CD4-positive, alpha-beta memory T cell (primary cell): ENCODE measurements at places on chromosomes 7 and 10. TPM values are rescaled to one million over a fixed set of nuclear protein-coding genes. Genes with fewer than 3 reads are reported as not detected.

MMP21 gene
- 0.61 TPM for total RNA-seq

DNA sequence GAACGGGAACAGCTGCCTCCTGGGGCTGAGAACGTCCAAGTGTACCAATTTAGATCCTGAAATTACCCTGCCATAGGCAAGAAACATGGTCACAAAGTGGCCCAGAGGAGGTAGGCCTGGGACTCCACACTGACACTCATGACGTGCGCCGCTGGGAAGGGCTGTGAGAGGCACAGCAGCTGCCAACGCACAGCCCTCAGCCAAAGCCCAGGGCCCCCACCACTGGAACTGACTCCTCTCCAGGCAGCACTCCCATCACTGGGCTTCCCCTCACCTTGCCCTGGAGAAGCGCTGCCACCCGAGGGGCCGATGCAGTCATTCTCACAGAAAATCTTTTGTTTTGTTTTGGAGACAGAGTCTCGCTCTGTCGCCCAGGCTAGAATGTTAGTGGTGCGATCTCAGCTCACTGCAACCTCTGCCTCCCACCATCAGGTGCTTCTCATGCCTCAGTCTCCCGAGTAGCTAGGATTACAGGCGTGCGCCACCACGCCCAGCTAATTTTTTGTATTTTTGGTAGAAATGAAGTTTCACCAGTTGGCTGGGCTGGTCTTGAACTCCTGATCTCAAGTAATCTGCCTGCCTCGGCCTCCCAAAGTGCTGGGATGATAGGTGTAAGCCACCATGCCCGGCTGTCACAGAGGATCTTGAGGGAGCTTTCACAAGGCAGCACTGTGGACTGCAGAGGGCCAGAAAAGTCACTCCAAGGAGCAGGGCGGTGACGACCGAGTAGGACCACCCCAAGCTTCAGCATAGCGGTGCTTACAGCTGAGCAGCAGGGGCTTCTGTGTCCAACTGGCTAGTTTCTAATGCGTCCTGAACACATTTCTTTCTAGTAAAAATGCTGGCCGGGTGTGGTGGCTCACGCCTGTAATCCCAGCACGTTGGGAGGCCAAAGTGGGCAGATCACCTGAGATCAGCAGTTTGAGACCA lies 13.5 kb downstream of the GUSB start:
- no peak for DNase-seq
- peaks cover 46% of the 10 kb centered on the region for H3K36me3 ChIP-seq
- no peak overlapping the region for H3K27ac ChIP-seq
- H3K4me1 ChIP-seq = no peaks in the 10 kb centered on the region
- no peaks in the 10 kb centered on the region for H3K27me3 ChIP-seq

PKD2L1 gene
- not detected for total RNA-seq

GDI2 gene
- 137 TPM for total RNA-seq

INPP5A gene
- 18.9 TPM for total RNA-seq

ITIH5 gene
- not detected for total RNA-seq

- no peak overlapping the region for H3K4me3 ChIP-seq
- no peak for DNase-seq
- peaks cover 6% of the 10 kb centered on the region for H3K27me3 ChIP-seq
- no peaks in the 10 kb centered on the region for H3K36me3 ChIP-seq
- H3K4me1 ChIP-seq = peaks cover 6% of the 10 kb centered on the region
These were observed 2.1 kb downstream of the FAM20C start for GRCh38 chr7:194252-195009.

DNA sequence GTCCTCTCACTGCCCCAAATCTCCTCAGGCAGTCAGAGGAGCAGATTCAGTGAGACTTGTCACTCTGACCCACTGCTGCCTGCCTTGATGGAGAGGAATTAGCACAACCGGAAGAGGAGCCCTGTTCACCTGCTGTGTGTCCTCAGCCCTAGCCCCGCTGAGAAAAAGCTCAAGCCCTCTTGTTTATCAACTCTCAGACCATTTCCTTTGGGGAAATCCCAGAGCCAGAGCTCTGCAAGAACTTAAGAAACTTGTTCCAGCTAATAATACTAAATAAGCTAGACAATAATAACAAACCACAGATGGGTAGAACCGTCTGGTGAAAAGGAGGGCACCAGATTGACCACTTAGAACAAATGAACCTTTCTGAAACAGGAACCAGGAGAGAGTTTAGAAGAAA lies 37.7 kb upstream of the ITGB1 start:
- no peaks in the 10 kb centered on the region for H3K27me3 ChIP-seq
- H3K36me3 ChIP-seq = no peaks in the 10 kb centered on the region
- H3K4me1 ChIP-seq = peaks cover 8% of the 10 kb centered on the region
- H3K4me3 ChIP-seq = no peak overlapping the region

DNA sequence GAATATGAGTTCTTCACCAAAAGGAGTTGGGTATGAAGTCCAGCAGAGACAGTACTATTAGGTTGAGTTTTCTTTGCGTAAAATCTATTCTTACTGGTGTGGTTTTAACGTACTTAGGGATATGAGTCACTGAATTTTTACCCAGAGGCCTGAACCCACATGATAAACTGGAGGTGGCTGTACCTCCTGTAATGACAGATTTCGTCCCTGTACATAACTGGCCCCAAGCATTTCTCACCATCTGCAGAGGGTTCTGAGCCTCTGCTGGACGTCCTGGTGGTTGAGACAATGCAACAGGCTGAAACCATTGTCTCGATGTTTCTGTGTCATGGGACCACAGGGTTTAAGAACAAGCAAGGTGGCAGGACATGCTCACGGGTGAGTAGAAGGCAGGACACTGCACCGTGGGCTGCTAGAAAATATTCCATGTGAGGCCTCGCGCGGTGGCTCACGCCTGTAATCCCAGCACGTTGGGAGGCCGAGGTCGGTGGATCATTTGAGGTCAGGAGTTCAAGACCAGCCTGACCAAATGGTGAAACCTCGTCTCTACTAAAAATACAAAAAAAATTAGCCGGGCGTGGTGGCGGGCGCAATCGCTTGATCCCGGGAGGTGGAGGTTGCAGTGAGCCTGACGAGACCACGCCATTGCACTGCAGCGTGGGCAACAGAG lies 233.9 kb downstream of the DNAJB6 start:
- H3K4me3 ChIP-seq = no peak overlapping the region
- no peaks in the 10 kb centered on the region for H3K36me3 ChIP-seq
- H3K27ac ChIP-seq = no peak overlapping the region
- H3K4me1 ChIP-seq = peaks cover 23% of the 10 kb centered on the region
- no peaks in the 10 kb centered on the region for H3K27me3 ChIP-seq

DNA sequence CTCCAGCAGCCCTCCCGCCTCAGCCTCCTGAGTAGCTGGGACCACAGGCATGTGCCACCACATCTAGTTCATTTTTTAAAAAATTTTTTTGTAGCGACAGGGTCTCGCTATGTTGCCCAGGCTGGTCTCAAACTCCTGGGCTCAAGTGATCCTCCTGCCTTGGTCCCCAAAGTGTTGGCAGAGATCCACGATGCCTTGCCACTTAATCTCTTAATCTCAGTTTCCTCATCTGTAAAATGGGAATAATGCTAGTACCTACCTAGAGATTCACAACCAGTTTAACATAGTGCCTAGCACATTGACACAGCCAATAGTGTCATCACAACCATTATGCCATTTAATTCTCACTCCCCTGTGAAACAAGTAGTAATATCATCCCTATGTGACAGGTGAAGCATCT lies 4.8 kb upstream of the CPA4 start:
- H3K4me1 ChIP-seq = no peaks in the 10 kb centered on the region
- no peaks in the 10 kb centered on the region for H3K36me3 ChIP-seq
- no peak overlapping the region for H3K4me3 ChIP-seq
- H3K27me3 ChIP-seq = no peaks in the 10 kb centered on the region
- no peak for DNase-seq

GRCh38 chr7:77543910-77544309 lies 6.8 kb downstream of the PTPN12 start:
- no peak for DNase-seq
- no peaks in the 10 kb centered on the region for H3K36me3 ChIP-seq
- no peaks in the 10 kb centered on the region for H3K27me3 ChIP-seq
- peaks cover 17% of the 10 kb centered on the region for H3K4me1 ChIP-seq
- no peak overlapping the region for H3K4me3 ChIP-seq

GOLGA7B gene
- 7.6 TPM for total RNA-seq

CTNNA3 gene
- not detected for total RNA-seq

ADCY1 gene
- not detected for total RNA-seq

DNA sequence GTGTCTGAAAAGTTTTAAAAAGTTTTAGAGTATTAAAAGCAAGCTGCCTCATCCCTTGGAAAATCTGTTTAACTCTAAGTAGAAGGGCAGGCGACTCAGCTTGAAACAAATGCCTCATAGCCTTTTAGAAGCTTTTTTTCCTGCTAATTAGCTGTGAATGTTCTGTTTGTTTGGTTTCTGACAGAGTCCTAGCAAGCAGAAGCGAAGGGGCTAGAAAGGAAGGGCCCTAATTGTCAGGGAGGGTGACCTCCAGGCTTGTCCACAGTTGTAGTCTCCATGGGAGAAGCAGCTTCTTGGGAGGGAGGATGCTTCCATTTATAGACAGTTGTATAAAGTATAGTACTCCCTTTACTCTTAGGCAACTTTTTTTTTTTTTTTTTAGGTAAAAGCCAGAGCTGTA lies 90.9 kb downstream of the DNAJC1 start:
- no peaks in the 10 kb centered on the region for H3K27me3 ChIP-seq
- DNase-seq = no peak
- H3K4me3 ChIP-seq = no peak overlapping the region
- no peaks in the 10 kb centered on the region for H3K36me3 ChIP-seq

HABP2 gene
- not detected for total RNA-seq

GRCh38 chr7:100372256-100372655 lies 1.0 kb upstream of the PILRA start:
- no peaks in the 10 kb centered on the region for H3K36me3 ChIP-seq
- H3K4me1 ChIP-seq = no peaks in the 10 kb centered on the region
- H3K27me3 ChIP-seq = no peaks in the 10 kb centered on the region

GRCh38 chr7:155692317-155692716 lies 47.9 kb downstream of the RBM33 start:
- no peaks in the 10 kb centered on the region for H3K36me3 ChIP-seq
- H3K4me3 ChIP-seq = no peak overlapping the region
- H3K27ac ChIP-seq = no peak overlapping the region
- no peaks in the 10 kb centered on the region for H3K27me3 ChIP-seq
- H3K4me1 ChIP-seq = peaks cover 45% of the 10 kb centered on the region
- DNase-seq = no peak

DNA sequence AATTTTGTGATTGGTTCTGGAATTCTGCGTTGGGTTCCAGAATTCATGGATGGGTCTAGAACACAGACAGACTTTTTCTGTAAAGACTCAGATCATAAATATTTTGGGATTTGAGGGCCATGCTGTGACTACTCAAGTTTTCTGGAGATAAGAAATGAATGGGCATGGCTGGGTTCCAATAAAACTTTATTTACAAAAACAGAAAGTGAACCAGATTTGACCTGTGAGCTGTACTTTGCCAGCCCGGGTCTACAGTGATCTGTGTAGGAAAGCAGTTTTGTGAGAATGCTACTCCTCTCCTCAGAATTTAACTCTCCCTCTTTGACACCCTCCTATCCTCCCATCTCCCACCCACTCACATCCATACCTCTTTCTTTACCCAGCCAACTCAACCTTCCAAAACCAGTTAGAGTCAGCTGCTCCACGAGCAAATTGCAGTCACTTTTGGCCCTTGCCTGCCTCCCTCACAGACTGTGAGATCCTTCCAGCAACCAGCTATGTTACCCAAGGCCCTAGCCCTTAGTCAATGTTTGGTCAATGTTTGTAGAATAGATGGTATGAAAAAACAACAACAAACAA lies 312.8 kb upstream of the ZMIZ1 start:
- no peaks in the 10 kb centered on the region for H3K36me3 ChIP-seq
- no peak for DNase-seq

KNDC1 gene
- total RNA-seq = 0.87 TPM

DNA sequence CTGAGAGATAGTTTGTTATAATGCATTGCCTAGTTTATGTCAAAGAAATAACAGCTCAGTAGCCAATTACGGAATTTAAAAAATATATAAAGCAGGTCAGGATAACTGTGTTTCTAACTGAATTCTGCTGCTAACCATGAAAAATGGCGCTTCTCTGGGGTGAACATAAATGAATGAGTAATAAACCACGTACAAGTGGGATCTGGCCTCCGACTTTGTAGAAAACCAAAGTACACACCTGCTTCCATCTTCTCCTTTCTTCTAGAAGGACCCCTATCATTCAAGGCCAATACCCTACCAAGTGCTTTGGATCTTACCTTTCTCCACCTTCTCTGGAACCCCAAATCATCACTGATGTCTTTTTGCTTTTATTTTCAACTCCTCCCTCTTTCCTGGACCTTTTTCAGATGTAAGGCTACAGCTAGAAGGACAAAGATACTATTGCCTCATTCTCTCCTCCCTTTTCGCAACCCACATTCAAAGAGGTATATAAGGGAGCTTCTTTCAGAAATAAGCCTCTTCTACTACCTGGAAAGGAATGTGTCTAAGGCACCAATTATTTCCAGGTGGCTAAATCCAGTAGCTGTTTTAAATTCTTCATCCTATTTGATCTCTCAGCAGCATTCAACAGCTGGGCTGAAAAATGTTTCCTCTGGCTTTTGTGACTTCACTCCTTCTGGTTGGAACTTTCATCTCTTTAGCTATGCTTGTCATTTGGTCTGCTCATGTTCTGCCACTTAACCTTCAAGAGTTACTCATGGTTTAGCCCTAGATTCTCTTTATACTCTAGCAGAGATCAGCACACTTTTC lies 37.7 kb downstream of the NAMPT start:
- no peaks in the 10 kb centered on the region for H3K27me3 ChIP-seq
- DNase-seq = no peak
- no peak overlapping the region for H3K27ac ChIP-seq
- no peak overlapping the region for H3K4me3 ChIP-seq
- H3K36me3 ChIP-seq = peaks cover 4% of the 10 kb centered on the region
- no peaks in the 10 kb centered on the region for H3K4me1 ChIP-seq

CPED1 gene
- 0.32 TPM for total RNA-seq

DNA sequence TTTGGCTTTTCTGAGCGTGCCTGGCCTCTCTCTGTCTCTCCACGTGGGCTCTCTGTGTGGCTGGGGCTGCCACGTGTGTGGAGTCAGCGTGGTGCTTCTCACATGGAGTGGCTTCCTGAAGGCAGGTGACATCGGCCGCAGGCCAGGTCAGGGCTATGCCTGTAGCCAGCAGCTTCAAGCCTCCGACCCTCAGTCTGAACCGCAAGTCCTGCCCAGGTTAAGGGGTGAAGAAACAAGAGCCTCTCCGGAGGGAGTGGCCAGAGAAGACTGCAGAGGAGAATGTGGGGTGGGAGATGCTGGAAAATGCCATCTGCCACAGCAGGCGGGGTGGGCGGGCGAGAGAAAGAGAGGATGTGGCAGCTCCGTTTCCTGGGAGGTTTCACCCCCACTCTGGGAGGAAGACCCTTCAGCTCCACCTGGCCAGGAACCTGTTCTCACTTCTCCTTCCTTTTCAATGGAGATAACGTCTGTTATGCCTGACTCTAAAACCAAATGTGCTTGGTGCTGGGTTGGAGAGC lies 14.3 kb upstream of the VIPR2 start:
- H3K36me3 ChIP-seq = no peaks in the 10 kb centered on the region
- no peak overlapping the region for H3K4me3 ChIP-seq
- no peak overlapping the region for H3K27ac ChIP-seq
- no peaks in the 10 kb centered on the region for H3K4me1 ChIP-seq
- DNase-seq = no peak

VWC2 gene
- total RNA-seq = not detected

UNC5B gene
- not detected for total RNA-seq
